Stimulated activated CD4-positive, alpha-beta T cell treated with anti-CD3 and anti-CD28 coated beads, Interleukin-1b, Interleukin-23, amount 100 ng/mL, for 48 hours (primary cell): ENCODE measurements at places on chromosomes 11 and 22.
A peak's percentile ranks its signal among the peaks of the same experiment; 100 is the strongest.

DNA sequence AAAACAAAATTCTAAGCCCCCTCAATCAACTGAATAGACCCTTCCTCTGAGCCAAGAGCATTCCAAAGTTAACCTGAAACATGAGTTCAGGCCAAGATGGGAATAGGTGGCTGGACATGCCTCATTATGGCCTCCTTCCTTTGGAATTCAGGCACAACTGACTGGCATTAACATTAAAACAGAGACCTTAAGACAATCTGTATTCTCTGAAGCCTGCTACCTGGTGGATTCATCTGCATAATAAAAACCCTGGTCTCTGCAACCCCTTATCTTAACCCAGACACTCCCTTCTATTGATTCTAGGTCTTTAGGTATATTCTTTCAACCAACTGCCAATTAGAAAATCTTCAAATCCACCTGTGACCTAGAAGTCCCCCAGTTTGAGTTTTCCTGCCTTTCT is 66.3 kb downstream of the JRKL start:
- DNase-seq, result no peak

GRCh38 chr11:89279176-89279575 is 101.5 kb downstream of the TYR start:
- no peak for DNase-seq

DNA sequence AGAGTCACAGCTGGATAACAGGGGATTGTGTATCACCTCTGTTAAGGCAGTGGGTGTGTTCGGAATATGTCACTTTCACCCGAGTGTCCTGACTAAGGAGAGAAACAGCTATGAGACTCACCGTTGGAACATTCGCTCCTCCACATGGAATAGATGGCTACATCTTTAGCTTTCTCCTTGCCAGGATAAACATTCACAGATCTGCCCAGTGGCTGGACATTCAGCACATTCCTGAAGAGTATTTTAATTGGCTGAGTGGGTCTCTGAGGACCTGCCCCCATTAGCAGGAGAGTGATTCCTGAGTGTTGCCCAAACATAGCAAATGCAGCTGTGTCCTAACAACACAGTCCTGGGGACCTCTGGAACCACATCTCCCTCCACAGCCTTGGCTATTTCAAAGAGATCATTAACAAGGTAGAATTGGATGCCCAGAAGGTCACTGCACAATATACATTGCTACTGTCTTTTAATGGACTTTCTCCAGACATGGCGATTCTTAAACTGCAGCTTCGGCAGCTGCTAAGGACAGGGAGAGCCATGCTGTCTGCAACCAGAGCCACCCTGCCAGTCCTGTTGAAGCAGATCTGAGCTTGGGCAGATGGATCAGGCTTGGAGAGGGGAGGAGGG is 435.0 kb upstream of the CADM1 start:
- DNase-seq, result no peak

- DNase-seq, result no peak
Observed at GRCh38 chr11:103114836-103115235, 5.6 kb downstream of the DYNC2H1 start.

DNA sequence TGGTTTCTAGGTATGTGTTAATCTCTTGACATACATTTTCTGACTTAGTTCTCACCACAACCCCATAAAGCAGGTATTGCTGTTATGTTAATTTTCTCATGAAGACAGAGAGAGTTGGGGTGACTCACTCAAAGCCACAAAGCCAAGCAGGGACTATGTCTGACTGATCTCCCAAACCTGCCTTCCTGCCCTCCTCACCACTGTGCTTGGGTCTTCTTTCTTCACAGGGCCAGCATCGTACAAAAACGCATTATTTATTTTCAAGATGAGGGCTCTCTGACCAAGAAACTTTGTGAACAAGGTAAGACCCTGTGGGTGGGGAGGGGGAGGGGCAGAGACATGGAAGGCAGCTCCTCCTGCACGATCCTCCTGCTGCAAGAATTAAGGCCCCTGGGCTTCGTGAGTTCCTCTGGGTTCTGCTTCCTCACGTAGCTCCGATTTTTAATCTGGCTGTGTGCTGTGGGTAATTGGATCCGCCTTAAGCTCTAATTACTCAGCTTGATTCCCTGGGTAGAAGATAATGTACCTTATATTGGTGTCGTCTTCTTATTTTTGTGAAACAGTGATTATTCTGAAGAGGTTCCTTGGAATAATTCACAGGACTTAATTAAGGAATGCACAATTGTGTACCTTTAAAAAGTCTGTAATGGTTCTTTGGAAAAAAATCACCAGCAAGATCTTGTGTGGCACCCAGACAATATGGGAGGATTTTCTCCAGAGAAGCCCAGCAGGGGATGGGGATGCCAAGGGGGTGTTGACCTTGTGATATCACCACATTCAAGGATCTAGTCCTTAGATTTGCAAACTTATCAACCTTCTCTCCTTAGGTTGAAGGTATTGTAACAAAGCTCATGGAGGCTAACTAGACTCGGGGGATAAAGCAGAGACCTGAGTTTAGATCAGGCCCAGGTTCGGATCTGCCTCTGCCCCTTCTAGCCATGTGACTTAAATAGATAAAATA is 112.9 kb downstream of the SPON1 start:
- peak; percentile 76 for DNase-seq

DNA sequence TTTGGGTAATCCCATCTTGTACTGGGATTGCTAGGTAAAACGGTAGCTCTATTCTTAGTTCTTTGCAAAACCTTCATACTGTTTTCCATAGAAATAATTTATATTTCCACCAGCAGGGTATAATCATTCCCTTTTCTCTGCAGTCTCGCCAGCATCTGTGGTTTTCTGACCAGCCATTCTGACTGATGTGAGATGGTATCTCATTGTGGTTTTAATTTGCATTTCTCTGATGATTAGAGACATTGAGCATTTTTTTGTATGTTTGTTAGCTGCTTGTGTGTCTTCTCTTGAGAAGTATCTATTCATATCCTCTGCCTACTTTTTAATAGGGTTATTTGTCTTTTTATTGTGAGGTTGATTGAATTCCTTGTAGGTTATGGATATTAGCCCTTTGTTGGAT is 220.9 kb downstream of the PGR start:
- no peak for DNase-seq

- no peak for DNase-seq
Observed at GRCh38 chr22:46602025-46602424, 18.2 kb upstream of the GRAMD4 start.

- no peak for DNase-seq
Observed at GRCh38 chr11:75240311-75241035, at the start of gene TPBGL. TSS of gene TPBGL (plus strand) at chr11:75240774. CDS start at chr11:75241050, 276 bp downstream.

GRCh38 chr11:107565219-107565937 is at the start of gene ALKBH8:
TSS of gene ALKBH8 (minus strand) at chr11:107565735. CDS start at chr11:107560893, 4,842 bp downstream.
- peak; percentile 78 for DNase-seq

- DNase-seq, result no peak
Observed at GRCh38 chr11:67384851-67385366, 6.9 kb upstream of the RAD9A start.

DNA sequence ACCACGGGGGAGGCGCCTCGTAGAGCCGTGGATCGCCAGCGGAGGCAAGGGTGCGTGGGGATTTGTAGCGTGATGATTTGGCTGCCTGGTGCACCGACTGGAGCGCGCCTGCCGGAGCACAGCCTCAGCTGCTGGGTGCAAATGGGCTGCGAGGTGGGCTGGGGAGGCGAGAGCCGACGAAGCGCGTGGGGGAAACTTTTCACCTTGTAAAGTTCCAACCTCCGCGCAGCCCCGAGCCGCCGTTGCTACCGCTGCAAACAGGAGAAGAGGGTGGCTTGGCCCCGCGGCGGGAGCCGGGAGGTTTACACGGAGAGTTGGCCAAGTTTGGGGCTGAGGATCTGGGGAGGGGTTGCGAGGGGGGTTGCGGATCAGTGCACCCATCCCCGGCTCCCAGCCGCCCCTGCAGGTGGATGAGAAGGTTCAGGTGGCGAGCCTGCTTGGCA is 528 bp downstream of the FAT3 start:
- no peak for DNase-seq

- peak; percentile 34 for DNase-seq
Observed at GRCh38 chr11:82775736-82776346, 42.2 kb upstream of the FAM181B start.

- no peak for DNase-seq
Observed at GRCh38 chr22:31243339-31244045, 31.4 kb downstream of the LIMK2 start.

GRCh38 chr11:117232092-117232878 is at the start of gene RNF214:
TSS of gene RNF214 (plus strand) at chr11:117232671. CDS start at chr11:117234273, 1,602 bp downstream.
- DNase-seq, result peak; percentile 74

DNA sequence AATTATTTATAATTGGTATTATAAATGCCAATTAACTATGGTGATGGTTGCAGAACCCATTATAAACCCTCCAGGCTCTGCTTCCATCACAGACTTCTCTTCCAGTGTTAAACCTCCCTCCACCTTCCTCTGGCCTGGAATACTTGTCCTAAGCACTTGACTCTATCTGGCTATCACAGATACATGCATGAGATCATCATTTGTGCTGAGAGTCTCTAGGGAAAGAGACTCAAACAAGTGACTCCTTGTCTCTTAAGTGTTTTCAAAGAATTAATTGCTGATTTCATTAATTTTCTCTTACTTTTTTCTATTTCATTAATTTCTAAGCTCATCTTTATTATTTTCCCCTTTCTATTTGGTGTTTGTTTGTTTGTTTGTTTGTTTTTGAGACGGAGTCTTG is 29.1 kb downstream of the RTL6 start:
- DNase-seq, result no peak

GRCh38 chr11:69541501-69542313 is 60.2 kb downstream of the LINC01488 start:
- DNase-seq, result no peak

DNA sequence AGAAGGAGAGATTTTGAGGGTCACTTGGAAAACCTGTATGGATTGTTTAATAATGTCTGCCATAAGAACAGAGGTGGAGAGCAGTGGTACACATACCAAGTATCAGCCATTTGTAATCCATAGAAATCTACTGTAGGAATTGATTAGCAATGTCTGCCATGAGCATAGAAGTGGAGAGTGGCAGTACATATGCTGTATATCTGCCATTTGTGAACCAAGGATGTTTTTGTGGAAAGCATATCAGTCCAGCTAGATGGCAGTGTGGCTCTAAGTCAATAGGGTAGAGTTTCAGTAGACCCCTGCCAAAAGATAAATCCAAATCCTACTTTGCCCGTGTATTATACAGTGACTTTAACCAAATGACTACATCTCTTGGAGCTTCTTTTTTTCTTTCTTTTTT is 82.9 kb upstream of the SEZ6L start:
- DNase-seq, result no peak

GRCh38 chr22:38740754-38741153 is 15.0 kb downstream of the SUN2 start:
- no peak for DNase-seq

- no peak for DNase-seq
Observed at GRCh38 chr11:22728600-22729389, 62.4 kb downstream of the GAS2 start.

GRCh38 chr22:27433099-27433498 is 368.5 kb downstream of the MN1 start:
- DNase-seq, result no peak

- DNase-seq, result no peak
Observed at GRCh38 chr11:88203604-88204003, 28.4 kb upstream of the RAB38 start.

GRCh38 chr11:114163830-114164401 is 104.4 kb downstream of the ZBTB16 start:
- no peak for DNase-seq

DNA sequence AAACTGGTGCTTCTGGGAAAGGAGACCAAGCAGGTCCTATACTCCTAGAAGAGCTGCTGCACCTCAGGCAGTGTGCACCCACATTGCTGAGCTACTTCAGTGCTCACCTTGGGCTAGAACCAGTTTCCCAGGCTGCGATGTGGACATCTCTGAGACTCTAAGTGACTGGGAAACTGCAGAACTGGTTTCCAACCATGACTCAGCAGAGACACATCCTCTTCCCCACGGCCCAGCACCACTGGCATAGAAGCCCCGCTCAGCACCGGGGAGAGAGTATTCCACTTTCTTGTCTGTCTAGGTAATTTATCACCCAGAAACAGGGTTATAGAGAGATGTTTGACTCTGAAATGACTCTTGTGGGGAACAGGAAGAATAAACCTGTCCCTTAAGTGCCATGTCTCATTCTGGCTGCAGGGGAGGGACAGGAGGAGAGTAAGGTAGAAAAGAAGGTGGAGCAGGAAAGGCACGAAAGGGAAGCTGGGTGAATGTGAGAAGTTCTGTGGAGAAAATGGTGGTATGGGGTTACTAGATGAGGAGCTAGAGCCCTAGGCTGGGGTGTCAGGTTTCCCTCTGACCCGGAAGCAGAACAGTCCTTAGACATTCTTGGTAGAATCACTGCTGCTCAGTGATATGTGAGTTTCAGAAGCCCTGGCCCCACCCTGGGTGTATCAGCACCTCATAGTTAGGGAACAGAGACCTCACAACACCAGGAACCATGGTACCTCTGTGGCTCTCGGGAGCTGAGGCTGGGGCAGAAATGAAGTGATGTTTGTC is 340.4 kb upstream of the NCAM1 start:
- DNase-seq, result no peak
